ENCODE measurements at places on chromosomes 7 and 10.

GRCh38 chr10:34290412-34291081 is 524.5 kb downstream of the PARD3 start:
- no peak for DNase-seq

GRCh38 chr10:29069941-29070340 is 218.9 kb upstream of the LYZL1 start:
- DNase-seq = no peak

- no peak for DNase-seq
These were observed 362.6 kb upstream of the MGMT start for GRCh38 chr10:129104266-129105045.

DNA sequence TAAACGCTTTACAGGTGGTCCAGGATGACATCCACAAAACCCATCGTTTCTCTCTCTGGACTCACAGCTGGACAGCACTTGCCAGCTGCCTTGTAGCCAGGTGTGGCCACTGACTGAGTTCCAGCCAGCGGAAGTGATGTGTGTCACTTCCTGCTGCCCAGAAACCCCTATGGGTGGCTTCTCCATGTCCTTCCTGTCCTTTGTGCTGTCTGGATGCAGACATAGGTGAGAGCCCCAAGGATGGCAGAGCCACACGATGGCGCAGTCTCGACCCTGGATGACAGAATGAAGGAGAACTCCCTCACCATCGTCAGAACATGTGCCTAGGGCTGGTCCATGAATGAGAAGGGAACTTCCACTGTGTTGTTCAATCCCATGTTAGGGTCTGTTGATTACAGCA is 22.1 kb downstream of the NMT2 start:
- DNase-seq = no peak

GRCh38 chr10:73339436-73339835 is 19.2 kb downstream of the CFAP70 start:
- no peak for DNase-seq

DNA sequence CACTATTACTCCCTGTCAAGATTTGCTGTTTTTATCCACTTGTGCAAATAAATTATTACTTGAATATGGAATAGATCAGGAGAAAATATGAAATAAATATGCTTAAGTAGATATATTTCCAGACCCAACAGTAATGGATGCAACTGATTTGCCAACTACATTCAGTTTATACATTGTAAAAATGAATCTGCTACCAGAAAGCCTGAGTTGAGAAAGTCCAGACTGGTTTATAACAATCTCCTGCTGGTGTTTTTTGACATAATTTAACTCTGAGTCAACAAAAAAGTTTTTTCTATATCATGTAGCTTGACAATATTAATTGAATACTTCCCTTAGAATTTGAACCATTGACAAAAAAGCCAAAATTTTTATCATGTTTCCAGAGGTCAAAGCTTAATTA is 265.8 kb upstream of the SEMA3D start:
- no peak for DNase-seq

- no peak for DNase-seq
These were observed 224.5 kb upstream of the SEMA3E start for GRCh38 chr7:83873459-83873858.

GRCh38 chr7:6642239-6642839 is 5.2 kb downstream of the ZNF316 start:
- DNase-seq = no peak

DNA sequence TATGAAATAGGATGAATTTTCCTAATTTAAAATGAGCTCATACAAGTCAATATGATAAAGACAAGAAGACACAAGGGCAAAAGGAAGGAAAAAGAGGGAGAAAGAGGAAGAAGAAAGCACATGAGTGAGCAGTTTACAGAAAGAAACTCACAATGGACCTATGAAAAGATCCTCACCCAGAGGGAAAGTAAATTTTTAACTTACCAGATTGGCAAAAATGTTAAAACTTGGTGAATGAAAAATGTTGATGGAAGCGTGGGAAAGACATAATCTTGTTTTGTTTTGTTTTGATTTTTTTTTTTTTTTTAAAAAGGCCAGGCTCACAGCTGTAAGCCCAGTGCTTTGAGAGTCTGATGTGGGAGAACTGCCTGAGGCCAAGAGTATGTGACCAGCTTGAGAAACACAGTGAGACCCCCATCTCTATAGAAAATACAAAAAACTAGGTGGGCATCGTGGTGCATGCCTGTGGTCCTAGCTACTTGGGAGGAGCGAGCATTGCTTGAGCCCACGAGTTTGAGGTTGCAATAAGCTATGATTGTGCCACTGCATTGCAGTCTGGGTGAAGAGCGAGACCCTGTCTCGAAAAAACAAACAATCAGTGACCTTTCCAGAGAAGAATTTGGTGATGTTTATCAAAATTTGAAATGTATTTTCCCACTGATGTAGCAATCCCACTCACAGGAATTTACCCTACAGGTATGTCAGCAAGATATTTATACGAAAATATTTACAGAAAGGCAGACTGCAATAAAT is 152.9 kb upstream of the ASAH2 start:
- DNase-seq = no peak

DNA sequence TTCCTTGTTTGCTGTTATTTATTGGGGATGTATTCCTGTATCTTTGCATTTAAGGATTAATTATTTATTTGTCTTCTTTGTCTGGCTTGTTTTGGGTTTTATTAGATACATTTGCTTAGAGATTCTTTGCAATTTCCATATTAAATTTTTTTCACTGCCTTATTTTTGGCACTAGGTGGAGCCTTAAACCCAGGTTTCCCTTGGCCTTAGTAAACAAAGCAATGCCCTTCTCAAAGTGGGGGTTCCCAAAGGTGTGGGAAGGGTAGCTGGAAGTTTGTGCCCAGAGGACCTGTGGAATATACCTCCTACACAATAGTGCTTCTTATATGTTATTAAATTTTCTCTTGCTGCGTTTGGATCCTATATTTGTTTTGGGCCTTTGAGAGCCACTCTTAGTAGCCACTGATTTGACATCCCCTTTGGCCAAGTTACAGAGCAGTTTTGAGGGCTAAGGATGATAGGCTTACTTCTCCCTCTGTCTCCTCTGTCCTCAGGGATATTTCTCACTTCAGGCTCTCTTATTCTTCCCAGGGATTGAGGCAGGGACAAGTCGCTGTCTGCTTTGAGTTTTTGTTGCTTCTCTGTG is 162.3 kb downstream of the ITGB1 start:
- peak; percentile 16 for DNase-seq

GRCh38 chr10:93075369-93076221 is 1.9 kb downstream of the CYP26A1 start:
- no peak for DNase-seq

DNA sequence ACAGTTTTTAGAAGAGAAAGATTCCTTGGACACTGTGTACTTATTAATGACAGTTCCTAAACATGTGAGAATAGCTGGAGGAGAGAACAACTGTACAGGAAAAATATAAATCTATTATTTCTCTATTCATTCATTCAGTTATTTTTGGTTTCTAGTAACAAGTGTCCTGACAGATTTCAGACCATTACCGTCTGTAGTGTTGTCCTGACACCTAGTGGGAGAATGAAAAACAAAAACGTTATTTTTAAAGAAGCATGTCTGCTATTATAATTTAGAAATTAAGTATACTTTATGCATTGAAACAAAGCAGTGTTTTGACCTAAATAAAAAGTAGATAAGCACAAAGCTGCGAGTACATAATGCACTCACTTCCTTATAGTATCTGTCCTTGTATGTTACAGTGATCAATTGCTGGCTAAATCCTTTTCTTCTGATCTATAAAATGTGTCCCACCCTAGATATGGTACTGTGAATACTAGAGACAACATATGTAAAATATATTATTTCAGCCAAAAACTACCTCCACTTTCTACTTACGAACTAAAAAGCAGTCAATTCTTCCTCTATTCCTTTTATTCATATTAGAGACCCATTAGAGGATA is 575.6 kb downstream of the ARL4A start:
- peak; percentile 26 for DNase-seq

DNA sequence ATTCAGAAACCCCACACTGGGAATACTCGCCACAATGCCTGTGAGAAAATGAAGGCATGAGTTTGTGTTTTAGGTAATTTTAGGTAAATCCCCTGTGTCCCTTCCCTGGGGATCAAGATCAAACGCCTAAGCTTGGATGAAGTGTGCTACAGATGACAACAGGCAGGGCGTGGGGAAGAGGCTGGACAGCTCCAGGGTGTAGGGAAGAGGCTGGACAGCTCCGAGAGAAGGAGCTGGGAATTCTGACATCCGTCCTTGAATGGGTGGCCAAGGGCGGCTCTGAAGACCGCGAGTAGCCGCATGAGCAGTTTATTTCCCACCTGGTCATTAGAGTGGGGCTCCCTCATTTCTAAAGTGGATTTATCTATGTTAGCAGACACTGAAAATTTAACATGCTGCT is 109.7 kb downstream of the RAMP3 start:
- no peak for DNase-seq

GRCh38 chr7:121931149-121931902 is 58.4 kb downstream of the PTPRZ1 start:
- DNase-seq = no peak

- DNase-seq = no peak
These were observed 404.7 kb downstream of the NEBL start for GRCh38 chr10:20492447-20492846.

DNA sequence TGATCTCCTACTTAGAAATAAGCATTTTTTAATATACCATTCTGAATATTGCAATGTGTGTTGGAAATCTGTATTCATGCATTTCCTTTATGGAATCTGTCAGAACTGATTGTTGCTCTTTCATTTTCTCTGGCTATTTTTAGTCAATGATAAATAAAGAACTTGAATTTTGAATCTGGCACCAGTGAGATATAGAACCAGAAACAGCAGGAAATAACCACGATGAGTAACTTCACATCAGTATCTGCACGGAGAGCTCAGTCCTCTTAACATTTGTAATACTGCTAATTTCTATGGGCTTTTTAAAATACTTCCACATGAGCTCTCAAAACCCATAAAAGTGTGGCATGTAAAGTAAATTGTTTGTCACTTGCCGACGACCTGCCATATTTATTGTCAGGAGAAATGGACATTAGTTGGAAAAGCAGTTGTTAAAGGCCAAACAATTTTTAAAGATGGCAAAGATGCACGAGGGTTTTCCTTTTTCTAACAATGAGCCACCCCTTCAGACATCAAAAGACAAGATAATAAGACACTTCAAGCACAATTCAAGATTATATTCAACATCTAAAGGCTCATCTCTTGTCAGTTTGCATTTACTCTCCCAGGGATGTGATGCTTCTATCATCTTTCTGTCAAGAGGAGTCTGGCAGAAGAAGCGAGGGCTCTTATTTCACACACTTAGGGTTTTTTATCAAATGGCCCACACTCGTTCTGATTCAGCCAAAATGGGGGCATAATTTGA is 118.3 kb downstream of the POU6F2 start:
- no peak for DNase-seq

DNA sequence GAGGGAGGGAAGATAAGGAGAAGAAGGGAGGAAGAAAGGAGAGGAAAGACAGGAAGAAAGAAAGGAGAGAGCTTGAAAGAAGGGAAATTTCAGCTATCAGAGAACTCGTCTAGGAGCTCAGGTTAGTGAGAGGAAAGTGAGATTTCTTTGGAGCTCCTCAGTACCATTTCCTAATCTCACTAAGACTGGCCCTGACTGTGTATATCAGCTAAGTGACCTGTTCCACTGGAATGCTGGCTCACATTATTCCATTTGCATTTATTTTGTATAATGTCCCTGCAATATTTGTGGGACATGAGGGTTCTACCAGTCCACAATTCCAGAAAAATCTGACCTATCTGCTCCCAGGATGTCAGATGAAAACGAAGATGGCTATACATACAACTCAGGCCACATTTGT is 114.7 kb upstream of the CELF2 start:
- DNase-seq = no peak

DNA sequence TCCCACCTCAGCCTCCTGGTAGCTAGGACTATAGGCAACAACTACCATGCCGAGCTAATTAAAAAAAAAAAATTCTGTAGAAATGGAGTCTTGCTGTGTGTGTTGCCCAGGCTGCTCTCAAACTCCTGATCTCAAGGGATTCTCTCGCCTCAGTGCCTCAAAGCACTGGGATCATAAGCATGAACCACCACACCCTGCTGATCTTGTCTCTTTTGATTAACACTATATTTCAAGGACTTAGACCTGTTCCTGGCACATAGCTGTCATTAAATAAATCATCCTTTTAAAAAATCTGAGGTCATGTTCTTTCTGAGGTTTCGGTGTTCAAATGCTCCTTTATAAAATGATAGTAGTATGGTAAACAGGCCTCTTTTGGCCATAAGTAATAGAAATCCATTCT is 4.8 kb downstream of the PALS2 start:
- no peak for DNase-seq

DNA sequence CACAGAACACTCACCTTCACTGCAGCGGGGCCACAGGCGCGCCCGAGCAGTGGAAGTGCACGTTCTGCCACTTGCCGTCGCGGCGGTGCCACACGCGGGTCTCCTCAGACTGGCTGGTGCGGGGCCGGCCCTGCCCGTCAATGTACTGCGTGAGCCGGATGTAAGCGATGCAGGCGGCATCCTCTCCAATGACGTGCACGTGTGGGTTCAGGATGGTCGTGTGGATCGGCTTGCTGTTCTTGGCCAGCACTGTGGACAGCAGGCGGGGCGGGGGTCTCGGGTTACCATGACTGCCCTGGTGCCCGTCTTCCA is 19.2 kb downstream of the YKT6 start:
- no peak for DNase-seq

- DNase-seq = no peak
These were observed 917 bp upstream of the CNPY1 start for GRCh38 chr7:155547161-155547791.

- no peak for DNase-seq
These were observed 171.4 kb downstream of the SFMBT2 start for GRCh38 chr10:7239312-7239985.

GRCh38 chr10:112735041-112735695 is 214.9 kb upstream of the TCF7L2 start:
- no peak for DNase-seq

GRCh38 chr7:144391823-144392255 is 11.7 kb downstream of the NOBOX start:
- DNase-seq = peak; percentile 54

DNA sequence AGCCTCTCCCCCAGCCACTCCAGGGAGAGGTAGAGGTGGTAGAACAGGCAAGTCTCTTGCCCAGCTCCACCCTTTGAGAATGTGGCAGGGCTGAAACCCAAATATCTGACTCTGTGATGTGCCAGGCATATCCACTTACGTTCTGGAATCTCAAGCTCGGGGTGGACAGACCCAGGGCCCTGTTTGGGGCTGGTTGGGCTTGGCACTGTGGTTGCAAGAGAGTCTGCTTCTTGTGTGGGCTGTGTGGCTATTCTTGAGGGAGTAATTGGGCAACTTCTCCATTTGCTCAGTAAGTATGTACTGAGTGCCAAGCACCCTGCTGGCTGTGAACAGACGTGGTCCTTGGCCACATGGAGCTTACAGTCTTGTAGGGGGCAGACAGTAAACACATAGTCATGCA is 4.7 kb downstream of the UBTD1 start:
- DNase-seq = no peak

GRCh38 chr7:433558-433957 is 86.1 kb downstream of the PDGFA start:
- DNase-seq = no peak

- DNase-seq = no peak
These were observed 13.7 kb downstream of the ASB15 start for GRCh38 chr7:123615344-123615743.

Data from HCT116 (cell line).